ENCODE measurements at places on chromosomes 6 and 20.

- DNase-seq = peak; percentile 96
These were observed 548.5 kb downstream of the CD83 start for GRCh38 chr6:14665827-14666724.

DNA sequence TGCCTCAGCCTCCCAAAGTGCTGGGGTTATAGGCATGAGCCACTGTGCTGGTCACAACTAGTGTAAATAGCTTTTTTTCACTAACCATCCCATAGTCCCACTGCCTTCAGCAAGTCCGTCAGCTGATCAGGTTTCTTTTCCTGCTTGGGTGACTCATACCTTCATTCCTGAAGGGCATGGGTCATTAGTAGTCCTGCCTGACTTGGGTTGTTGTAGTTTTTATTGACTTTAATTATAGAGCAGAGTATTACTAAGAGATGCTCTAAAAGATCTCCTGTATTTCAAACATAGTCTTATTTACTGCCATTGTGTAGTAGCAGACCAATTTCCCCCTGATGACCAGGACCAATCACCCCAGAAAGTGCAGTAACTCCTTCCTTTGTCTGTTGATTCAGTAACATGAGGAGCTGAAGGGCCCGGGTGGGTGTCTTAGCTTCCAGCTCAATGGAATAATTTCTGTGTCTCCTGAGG is 25.8 kb downstream of the HLA-C start:
- peak; percentile 60 for DNase-seq

DNA sequence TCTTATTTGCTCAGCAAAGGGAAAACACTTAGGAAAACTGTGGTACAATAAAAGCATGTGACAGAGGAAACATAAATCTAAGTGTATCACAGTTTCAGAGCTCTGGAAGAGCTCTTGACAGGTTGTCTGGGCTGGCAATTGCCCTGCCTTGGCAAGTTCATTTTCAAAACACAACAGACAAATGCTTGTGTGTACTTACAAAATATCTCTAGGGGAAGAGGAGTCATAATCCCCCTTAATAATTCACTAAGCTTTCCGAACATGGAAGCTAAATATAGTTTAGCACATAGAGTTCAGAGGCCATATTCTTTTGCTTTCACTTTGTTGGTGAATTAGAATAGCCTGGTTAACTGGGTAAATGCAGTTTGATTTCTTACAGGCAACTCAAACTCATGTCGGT is 211.6 kb upstream of the THEMIS start:
- DNase-seq = no peak

DNA sequence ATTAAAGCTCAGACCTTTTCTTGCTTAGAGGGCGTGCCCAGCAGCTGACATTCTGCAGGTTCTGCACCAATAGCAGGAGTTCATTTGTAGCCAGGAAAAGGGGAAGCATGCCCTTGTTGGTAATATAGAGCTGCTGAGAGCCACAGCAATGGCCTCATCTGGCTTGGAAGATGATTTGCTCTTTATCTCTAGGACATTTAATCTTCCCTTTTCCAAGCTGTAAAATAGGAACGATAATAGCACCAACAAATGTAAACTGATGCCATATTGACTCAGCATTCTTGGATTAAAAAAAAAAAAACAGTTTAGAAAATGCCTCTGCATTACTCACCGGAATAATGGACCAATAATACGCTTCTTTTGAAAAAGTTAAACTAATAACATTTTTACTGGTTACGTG is 93.4 kb upstream of the SLC2A12 start:
- DNase-seq = no peak

- DNase-seq = no peak
These were observed 212.1 kb downstream of the WDR27 start for GRCh38 chr6:169489563-169490245.

DNA sequence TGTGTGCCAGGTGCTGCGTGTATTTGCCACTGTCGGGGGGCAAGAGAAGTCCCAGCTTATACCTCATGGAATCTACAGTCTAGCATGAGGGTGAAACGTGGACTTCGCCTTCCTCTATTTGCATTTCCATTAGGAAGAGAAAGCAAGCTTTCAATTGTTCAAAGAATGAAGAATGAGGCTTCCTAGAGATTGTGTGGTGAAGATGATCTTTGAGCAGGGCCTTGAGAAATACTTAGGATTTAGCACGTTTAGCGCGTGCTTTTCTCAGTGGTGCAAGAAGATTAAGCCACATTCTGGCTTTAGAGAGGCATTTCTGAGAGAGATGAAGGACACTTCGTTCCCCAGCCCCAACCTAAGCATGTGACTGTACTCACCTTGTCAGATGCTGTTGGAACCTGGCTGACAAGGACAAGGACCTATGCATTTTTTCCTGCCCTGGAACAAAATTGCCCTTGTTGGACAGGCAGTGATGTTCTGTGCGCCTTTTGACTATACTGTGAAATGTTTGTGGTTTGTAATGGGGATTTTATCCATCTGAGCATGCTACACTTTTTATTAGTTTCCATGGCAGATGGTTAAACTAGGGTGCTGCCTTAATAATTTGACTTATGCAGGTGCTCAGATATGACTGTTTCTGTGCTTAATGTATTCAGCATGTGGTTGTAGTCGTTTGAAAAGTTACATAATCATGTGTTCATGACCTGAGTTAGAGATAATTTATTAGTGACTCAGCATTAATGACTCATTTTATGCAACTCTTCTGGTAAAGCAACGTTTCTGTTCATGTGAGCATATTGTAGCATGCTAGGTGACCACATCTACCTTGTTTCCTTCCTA is 10.7 kb downstream of the TULP4 start:
- no peak for DNase-seq

DNA sequence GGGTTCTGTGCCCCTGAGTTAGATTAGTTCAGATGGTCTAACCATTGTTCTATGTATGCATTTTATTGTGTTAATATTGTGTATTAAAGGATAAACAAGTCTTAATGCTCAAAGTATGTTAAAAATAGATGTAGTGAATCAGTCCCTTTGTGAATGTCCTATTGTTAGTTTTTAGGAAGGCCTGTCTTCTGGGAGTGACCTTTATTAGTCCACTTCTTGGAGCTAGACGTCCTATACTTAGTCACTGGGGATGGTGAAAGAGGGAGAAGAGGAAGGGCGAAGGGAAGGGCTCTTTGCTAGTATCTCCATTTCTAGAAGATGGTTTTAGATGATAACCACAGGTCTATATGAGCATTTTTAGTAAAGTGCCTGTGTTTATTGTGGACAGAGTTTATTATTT is 12.3 kb upstream of the HMGN4 start:
- peak; percentile 60 for DNase-seq

- no peak for DNase-seq
These were observed 34.1 kb downstream of the UTRN start for GRCh38 chr6:144319211-144319610.

DNA sequence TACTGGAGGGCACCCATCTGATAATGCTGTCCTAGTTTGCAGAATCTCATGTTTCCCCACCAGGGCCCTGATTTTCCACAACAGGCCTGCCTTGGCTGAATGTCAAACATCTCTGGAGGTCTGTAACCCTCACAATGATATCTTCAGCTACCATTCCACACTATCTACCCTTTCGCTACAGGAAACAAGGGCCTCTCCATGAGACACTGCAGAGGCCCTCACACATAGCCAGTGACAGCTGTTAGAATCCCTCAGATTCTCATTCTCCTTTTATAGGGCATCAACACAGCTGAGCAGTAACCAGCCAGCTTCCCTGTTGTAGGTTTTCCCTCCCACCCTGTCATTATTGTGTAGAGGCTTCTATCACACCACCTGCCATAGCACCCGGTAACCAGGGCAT is 29.6 kb upstream of the MICB start:
- DNase-seq = no peak

GRCh38 chr6:75345413-75345812 is 60.8 kb upstream of the TMEM30A start:
- DNase-seq = no peak

DNA sequence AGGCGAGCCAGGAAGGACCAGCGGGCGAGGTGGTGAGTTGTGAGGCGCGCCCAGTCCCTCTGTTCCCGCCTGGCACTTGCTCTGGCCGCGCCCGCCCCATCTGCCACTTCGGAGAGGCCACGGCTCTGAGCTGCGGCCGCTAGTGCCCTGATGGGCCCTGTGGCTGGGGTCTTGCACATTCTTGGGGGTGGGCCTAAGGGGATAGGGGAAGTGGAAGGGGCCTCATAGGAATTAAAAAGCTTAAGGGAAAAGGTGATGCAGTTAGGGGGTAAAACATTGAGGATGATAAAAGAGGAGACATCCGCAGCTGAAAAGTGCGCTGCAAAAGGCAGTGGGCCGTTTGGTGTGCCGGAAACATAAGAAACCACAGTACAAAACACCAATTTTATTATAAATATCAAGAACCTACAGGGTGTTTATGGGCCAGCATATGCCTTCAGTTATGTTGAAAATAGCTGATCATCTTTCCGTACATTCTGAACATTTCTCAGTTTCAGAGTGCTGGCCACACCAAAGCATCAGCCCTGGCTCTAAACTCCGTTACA is 1.1 kb upstream of the PSMB8 start:
- no peak for DNase-seq

GRCh38 chr20:36666181-36666740 is 20.3 kb upstream of the SLA2 start:
- no peak for DNase-seq

Data from kidney capillary endothelial cell (primary cell).